Epithelial cell of prostate (primary cell): ENCODE measurements at places on chromosomes 16 and 17.

GRCh38 chr16:4090351-4090851 is 25.8 kb downstream of the ADCY9 start:
- DNase-seq: no peak

DNA sequence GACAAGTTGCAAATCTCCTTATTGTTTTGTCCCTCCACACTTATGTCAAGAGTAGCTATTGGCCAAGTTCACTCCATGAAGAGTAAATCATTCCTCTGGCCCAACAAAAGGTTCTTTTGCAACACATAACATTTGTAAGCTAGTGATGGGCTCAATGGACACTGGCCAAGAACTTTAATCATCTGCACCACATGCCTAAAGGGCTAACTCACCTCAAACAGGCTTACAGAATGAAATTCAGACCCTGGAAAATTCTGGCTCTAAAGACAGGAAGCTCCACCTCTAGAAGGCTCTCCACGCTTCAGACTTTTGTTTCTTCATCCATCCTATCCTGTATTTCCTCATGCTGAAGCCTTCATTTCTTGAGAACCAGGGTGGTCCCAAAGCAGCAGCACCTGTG is 10.9 kb upstream of the ANKFN1 start:
- DNase-seq: no peak

DNA sequence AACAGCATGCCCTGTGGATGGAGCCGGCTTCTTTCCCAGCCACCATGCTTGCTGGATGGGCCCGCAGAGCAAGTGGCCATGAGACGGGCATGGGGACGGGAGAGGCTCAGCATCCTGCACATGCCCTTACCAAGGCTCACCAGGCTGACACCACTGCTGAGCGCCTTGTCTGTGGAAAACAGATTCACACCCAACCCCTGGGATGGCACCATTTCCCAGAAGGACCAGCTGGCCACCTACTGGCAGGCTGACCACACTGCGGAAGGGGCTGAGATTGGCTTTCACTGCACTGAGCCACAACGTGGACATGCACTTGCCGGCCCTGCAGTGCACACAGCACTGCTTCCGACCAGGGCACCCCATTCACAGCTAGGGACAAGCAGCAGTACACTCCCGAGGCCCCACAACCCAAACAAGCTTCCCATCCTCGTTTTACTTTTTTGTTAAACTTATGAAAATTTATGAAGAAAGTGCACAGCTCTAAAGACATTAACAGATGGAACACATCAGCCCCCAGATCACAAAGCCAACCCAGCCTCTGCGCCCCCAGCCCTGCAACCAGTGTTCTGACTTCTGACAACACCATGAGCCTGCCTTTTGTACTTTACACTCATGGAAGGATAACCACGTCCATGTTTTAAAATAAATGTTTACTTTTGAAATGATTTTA is 13.9 kb upstream of the KRTAP17-1 start:
- no peak for DNase-seq

- no peak for DNase-seq
Observed at GRCh38 chr17:39115135-39115534, 36.3 kb downstream of the PLXDC1 start.

DNA sequence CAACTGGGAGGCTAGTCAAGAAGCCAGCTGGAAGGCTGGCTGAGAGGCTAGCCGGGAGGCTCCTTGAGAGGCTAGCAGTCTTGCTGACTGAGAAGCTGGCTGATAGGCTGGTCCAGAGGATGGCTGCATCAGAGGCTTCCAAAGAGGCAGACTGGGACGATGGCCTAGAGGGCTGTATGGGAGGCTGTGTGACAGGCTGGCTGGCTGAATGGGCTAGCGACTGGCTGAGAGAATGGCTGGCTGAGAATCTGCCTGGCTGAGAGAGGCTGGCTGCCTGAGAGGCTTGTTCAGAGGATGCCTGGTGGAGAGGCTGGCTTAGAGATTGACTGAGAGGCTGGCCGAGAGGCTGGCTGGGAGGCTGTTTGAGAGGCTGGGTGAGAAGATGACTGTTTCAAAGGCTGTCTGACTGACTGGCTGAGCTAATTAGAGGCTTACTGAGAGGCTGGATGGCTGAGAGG is 34.8 kb upstream of the ACSM2B start:
- no peak for DNase-seq

DNA sequence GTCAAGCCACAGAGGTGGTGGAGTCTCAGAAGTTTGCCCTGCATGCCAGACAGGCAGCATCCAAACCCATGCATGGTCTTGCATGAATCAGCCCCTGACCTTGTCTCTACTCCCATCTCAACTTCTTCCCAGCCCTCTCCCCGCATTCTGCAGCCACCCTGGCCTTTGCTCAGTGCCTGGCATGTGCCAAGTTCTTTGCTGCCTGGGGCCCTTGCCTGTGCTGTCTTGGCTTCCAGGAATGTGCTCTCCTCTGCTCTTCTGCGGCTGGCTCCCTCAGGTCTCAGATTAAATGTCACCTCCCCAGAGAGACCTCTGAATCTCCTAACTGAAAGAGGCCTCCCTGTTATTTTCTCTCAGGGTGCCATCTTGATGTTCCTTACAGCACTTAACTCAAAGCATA is 17.6 kb downstream of the DRC3 start:
- DNase-seq: no peak

GRCh38 chr16:89721546-89722391 is 432 bp downstream of the ZNF276 start:
- no peak for DNase-seq

- no peak for DNase-seq
Observed at GRCh38 chr16:52812678-52813556, 239.8 kb downstream of the CHD9NB start.

GRCh38 chr16:78768718-78769117 is 669.3 kb downstream of the WWOX start:
- no peak for DNase-seq

GRCh38 chr17:13609941-13610340 is 8.2 kb upstream of the HS3ST3A1 start:
- DNase-seq: no peak

GRCh38 chr16:88343271-88343791 is 39.4 kb upstream of the ZNF469 start:
- DNase-seq: no peak

GRCh38 chr17:59542960-59543635 is 22.3 kb upstream of the DHX40 start:
- no peak for DNase-seq

DNA sequence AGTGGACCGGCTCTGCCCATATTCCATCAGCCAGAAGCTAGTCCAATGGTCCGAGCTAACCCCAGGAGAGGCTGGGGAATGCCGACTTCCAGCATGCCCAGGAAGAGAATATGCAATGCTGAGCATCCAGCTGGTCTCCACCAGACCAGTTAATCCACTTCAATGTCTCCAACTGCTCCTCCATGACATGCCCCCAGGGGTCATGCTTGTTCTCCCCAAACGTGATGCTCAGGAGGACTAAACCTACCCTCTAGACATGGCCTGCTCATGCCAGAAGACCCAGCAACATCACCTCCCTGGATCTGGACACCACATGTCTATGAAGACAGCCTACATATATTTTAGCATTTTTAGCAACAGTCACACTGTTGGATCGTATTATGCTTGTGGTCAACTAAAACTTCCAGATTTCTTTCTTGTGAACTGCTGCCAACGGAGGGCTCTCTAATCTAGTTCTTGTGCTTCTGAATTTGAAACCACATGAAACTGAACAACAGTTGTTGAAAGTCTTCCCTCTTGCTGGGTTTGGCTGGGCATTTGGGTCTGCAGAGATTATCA is 245.1 kb downstream of the SOX9 start:
- DNase-seq: no peak

DNA sequence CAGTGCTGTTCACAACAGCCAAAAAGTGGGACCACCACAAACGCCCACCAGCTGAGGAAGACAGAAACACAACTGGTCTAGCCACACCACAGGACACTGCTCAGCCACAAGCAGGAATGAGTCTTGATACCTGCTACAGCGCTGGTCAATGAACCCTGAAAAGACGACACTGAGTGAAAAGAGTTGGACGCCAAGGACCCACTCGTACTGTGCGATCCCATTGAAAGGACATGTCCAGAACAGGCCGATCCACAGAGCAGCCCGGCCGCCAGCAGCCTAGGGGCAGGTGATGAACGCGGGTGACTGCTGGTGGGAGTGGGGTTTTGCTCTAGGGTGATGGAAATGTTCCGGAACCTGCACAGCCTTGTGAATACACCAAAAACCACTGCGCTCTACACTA is 10.6 kb upstream of the SLC38A8 start:
- no peak for DNase-seq

DNA sequence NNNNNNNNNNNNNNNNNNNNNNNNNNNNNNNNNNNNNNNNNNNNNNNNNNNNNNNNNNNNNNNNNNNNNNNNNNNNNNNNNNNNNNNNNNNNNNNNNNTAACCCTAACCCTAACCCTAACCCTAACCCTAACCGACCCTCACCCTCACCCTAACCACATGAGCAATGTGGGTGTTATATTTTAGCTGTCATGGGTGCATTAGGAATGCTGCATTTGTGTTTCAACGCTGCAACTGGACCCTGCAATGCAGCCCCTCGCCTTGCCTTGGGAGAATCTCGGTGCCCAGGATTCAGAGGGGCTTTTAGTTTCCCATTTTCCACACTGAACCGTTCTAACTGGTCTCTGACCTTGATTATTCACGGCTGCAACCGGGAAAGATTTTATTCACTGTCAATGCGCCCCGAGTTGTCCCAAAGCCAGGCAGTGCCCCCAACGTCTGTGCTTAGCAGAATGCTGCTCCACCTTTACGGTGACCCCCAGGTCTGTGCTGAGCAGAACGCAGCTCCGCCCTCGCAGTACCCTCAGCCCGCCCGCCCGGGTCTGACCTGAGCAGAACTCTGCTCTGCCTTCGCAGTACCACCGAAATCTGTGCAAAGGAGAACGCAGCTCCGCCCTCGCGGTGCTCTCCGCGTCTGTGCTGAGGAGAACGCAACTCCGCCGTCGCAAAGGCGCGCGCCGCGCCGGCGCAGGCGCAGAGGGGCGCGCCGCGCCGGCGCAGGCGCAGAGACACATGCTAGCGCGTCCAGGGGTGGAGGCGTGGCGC is 43.3 kb downstream of the POLR3K start:
- no peak for DNase-seq

DNA sequence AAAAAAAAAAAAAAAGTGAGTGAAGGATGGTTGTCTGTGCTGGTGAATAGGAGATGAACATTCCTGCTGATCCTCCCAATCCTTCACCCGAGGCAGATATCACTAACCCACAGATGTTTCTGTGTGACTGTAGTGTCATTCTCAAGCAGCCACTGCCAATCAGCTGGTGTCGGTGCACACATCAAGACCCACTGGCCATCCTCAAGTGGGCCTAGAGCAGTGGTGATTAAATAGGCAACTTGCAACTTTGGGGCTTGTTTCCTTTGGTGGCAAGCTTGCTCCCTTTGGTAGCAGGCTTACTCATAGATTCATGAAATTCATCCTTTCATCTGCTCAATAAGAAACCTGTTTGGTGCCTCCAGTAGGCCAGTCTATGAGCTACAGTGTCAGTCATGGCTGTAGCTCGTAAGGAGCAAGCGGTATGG is 51.1 kb upstream of the LGALS9 start:
- no peak for DNase-seq

- DNase-seq: peak; percentile 10
Observed at GRCh38 chr17:8991514-8992285, 26.2 kb upstream of the PIK3R5 start.

GRCh38 chr17:70343114-70343513 is 173.8 kb downstream of the KCNJ2 start:
- no peak for DNase-seq

GRCh38 chr16:88479793-88480760 is 27.0 kb downstream of the ZFPM1 start:
- no peak for DNase-seq

- no peak for DNase-seq
Observed at GRCh38 chr17:6088141-6088540, 18.0 kb downstream of the WSCD1 start.

GRCh38 chr17:37671824-37672547 is 28.7 kb upstream of the DDX52 start:
- DNase-seq: peak; percentile 63

DNA sequence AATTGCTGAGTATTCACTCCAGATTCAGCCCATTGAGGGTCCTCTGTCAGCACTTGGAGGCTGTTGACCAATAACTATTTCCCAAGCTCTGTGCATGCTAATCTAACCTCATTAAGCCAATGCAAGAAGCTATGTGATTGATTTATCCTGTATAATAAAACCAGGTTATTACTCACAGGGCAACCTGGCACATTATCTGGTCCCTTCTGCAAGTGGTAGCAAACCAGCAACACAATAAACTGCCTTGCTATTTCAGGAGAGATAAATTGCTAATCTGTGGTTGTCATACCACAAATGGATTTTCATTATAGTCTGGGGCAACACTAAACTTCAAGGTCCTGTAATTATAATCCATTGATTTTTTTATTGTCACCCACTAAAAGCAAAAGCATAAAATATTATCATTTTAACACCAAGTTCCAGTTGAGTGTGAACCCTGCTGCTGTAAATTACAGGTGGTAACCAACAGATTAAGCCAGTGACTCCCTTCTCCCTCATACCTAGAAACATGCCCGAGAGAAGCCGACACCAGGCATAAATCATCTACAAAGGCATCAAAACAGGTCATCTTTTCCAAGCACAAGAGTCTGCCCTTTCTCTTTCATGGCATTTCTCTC is 51.1 kb upstream of the SOX9 start:
- DNase-seq: no peak

DNA sequence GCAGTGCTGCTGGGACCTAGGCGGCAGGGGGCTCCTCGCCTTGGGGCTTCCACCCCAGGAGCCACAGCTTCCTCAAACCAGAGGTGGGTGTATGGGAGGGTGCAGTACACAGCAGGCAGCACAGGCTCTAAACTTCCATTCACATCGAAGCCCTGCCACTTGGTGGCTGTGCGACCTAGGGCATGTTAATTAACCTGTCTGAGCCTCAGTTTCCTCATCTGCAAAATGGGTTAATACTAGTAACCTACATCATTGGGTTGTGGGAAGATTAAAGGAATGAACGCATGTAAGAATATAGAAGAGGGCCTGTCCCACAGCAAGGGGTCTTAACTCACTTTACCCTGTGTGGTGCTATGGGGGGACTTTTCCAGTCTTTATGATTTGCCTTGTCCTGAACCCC is 26.8 kb upstream of the LHX1 start:
- DNase-seq: no peak

- DNase-seq: no peak
Observed at GRCh38 chr16:50999181-50999580, 151.9 kb downstream of the SALL1 start.

- no peak for DNase-seq
Observed at GRCh38 chr16:84194470-84195200, 3.7 kb downstream of the ADAD2 start.
